ENCODE measurements at places on chromosomes 6 and 20.
A peak's percentile ranks its signal among the peaks of the same experiment; 100 is the strongest.

DNA sequence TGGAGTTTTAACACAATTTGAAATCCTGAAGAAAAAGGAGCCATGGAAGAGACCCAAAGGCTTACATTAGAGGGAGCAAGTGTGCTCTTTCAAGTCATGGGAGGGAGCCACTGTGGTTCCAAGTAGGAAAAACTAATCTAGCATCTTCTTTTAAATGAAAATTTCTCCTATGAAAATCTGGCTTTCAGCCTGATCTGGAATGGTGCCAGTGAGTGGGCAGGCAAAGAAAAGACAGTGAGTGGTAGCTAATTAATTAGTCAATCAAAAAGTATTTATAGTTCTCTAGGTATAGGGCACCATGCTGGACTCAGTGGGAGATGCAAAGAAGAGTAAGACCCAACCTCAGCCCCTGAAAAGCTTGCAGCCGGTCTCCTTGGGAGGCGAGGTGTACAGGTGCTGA, 21.9 kb downstream of the CAP2 start:
- no peak for DNase-seq

DNA sequence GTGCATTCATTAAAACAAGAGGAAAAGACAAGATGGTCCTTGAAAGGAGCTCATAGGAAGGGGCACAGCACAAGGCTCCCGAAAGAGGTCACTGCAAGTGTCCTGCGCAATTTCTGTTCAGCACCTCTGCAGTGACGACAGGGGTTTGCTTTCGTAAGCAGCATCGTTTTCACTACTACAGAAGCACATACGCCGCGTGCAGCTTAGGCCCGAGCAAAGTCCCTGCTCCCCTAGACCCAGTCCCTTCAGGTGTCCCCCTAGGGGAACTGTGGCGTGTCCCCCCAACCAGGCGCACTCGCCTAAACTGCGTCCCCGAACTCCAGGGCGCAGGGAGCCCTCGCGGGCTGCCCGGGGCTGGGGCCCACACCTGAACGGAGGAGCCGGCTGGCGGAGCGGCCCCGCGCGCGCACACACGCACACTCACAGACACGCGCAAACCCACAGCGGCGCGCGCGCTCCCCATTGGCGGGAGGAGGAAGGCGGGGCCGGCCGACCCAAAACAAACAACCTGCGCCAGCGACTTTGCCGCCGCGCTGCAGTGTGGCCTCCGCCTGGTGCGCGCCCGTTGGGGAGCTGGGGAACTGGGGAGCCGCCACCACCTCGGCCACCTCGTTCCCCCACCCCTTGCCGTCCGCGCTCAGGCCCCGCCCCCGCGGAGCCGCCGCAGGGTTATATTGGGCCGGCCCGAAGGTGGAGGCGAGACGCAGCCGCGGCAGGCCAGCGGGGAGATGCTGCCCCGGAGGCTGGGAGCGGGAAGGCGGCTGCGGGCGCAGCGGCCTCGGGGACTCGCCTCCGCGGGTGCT, at the start of gene FOXQ1:
TSS of gene FOXQ1 (plus strand) at position 699 of the 803 bp plus-strand sequence. CDS start 607 bp downstream, outside the sequence.
- peak; percentile 82 for DNase-seq

GRCh38 chr20:55557191-55557590, 448.1 kb downstream of the CBLN4 start:
- no peak for DNase-seq

DNA sequence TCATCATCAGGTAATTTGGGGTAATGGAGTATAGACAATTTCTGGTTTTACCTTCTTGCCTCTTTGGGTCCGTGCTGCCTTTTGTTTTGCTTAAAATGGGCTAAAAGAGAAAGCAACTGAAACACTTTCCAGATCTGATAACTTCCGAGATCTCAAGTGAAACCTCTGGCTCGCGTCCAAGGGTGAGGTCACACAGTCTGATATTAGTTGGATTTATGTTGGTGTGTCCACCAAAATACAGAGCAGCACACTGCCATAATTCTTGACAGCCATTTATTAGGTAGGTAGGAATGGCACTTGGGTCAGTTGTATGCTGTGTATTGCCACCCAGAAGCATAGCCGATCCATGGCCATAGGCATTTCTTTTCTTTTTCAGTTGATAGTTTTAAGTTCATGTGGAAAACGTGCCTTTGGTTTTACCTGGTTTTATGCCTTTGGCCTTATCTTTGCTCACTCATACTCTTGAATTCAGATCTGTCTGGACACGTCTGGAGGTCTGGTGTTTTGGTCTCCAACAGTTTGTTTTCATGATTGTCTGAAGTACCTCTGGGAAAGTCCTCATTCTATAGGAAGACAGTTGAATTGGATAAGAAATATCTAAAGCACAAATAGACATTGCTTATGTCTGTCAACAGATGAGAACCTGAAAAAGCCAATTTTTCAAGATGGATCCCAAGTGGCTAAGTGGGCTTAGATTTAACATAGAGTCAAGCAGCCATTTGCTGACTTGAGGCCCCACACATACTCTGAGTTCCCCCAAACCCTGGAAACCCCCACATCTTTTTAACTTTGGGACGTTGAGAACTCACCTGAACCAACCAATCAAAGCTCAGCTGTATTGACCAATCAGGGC, 320.8 kb downstream of the SOX4 start:
- peak; percentile 51 for DNase-seq

- no peak for DNase-seq
These were observed at the start of gene LTA for GRCh38 chr6:31572041-31572911. TSS of gene LTA (plus strand) at chr6:31572289. CDS start at chr6:31572743, 454 bp downstream.

DNA sequence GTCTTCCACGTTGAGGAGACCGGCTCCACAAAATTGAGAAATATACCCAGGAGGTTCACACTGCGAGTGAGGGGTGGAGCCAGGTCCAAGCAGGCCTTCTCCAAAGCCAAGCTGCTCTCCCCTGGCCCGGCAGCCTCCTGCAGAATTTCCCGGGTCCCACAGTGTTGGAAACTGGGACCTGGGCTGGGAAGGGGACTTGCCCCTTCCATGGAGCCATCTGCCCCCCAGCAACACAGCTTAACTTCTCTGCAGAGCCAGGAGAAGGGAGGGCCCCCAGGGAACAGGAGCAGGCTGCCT, 35.4 kb downstream of the MDFI start:
- DNase-seq: no peak

GRCh38 chr20:24935766-24936525, 13.1 kb upstream of the CST7 start:
- no peak for DNase-seq

GRCh38 chr20:47296950-47297349, 59.5 kb downstream of the ZMYND8 start:
- DNase-seq: no peak

DNA sequence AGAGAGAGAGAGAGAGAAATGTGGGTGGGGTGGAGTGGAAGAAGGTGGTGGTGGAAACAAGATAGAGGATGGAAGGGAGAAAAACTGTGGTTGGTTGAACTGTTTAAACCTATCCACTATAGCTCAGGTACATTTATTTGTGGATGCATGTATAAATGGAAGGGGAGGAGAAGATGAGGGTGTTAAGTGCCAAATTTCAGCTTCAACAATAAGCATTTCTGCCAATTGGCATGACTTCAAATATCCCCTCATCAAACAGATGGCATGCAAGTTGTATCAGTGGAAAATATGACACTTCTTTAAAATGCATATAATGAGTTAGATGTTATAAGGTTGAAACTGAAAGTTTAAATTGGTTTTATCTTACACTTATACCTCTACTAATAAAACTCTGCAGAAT, 216.1 kb downstream of the LMBRD1 start:
- DNase-seq: no peak

DNA sequence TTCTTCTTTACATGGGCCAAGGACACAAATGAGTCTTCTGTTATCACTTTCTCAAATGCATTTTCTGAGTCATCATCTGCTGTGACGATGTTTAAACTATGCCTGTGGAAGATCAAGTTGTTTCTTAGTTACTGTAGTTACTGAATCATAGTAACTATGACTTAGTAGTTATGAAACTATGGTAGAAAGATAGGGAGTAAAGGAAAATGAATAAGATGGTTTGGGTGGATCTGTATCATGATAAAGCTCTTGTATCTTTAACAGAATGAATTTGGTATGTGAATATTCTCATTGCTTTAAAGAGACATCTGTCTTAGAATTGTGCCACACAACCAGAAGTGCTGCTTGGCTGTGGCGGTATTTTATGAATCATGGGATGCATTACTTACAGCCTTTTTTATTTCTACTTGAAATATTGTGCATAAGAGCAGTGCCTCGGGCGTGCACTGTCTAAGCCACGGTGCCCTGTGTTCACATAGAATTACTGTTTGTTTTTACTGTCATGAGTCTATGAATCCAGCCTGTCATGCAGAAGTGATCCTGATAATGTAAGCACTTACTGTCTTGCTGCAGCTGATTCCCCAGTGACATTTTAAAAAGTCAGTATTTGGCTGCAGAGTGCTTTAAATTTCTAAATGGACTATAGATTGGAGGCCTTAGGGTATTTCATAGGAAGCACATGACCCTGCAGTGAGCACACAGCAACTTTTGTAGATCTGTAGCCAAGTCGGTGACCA, 215.2 kb downstream of the TMEM242 start:
- DNase-seq: no peak

DNA sequence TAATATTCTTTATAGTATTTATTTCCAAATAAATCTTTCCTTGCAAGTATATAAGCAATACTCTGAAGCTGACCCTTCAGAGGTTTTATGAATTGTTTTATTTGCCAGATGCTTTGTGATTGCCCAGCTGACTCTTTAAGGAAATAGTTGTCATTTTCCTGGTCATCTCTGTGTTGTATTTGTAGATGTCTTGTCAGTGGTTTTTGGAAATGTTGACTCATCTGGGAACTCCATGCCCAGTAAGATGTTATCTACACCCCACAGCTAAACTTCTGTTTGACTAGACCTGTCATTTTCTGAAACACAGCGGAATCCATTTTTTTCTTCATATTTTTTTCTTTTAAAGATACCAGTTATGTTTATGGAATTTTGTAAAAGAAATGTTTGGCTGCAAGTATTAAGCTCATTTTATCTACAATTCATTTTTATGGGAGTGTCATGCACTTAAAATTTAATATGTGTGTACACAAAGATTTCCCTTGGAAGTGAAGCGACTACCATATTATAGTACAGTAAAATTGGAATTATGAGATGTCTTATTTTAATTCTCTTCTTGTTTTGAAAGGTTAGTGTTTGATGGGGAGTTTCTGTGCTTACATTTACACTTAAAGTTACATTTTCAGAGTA, 491.0 kb downstream of the NKAIN2 start:
- no peak for DNase-seq

GRCh38 chr20:49542514-49542991, 25.4 kb downstream of the PTGIS start:
- DNase-seq: no peak

DNA sequence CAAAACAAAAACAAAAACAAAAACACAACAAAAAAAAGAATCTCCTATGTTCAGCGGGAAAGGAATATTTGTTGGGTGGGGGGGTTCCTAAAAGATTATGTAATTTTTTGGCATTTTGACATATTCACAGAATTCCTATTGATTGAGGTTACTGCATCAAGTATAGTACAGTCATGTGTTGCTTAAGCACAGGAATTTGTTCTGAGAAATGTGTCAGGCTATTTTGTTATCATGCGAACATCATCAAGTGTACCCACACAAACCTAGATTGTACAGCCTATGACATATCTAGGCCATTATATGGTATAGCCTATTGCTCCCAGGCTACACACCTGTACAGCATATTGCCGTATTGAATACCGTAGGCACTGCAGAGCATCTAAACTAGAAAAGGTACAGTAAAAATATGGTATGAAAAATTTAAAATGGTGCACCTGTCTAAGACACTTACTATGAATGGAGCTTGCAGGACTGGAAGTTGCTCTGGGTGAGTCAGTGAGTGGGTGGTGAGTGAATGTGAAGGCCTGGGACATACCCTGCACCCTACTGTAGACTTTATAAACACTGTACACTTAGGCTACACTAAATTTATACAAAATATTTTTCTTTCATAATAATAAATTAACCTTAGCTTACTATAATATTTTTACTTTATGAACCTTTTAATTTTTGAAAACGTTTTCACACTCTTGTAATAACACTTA, 110.6 kb downstream of the CDKAL1 start:
- no peak for DNase-seq

- peak; percentile 97 for DNase-seq
These were observed 61.2 kb downstream of the IGF2R start for GRCh38 chr6:160030103-160030502.

- peak; percentile 64 for DNase-seq
These were observed 3.1 kb downstream of the PXDC1 start for GRCh38 chr6:3748208-3749066.

GRCh38 chr6:33683576-33684427, 27.7 kb downstream of the UQCC2 start:
- DNase-seq: no peak

GRCh38 chr6:26205161-26205624, 118.0 kb downstream of the HFE start:
- DNase-seq: peak; percentile 96

GRCh38 chr20:48574383-48574782, 253.4 kb downstream of the PREX1 start:
- no peak for DNase-seq

- no peak for DNase-seq
These were observed 1.6 kb downstream of the CLVS2 start for GRCh38 chr6:122997541-122998150.

DNA sequence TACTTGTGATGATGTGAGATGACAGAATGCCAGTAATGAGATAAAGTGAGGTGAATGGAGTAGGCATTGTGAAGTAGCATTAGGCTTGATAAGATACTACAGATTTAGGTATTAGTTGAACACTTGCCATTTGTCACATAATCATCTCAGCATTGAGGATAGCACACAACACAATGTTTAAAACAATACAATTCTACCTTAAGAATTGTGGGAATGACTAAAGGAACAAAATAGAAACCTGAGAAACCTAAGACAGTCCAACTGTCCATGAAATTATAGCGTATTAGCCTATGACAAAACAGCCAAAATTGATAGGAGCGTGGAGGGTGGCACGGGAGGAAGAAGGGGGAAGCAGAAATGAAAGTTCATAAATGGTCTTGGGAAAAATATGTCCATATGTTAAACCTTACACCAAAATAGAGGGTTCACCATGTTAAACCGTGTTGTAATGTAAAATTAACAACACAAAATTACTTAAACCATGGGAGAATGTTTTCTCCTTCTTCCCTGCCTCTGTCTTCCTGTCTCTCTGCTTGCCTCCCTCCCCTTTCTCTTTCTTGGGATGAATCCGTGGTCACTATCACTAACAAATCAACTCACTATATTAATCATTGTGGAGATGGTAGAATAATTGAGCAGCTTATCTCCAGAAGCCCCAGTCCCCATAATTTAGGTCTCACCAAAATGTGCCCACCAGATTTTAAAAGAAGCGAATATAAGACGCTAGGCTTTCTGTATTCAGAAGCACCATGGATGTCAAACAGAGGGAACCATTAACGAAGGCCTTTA, 33.0 kb upstream of the HFE start:
- no peak for DNase-seq

- DNase-seq: no peak
These were observed 43.5 kb upstream of the TPD52L1 start for GRCh38 chr6:125110056-125110455.

All from kidney (tissue), 22 donors.